Stimulated activated CD8-positive, alpha-beta memory T cell treated with anti-CD3 and anti-CD28 coated beads, Interleukin-7, amount 100 ng/mL, for 1 hour (primary cell): ENCODE measurements at places on chromosomes 1 and 21.

DNA sequence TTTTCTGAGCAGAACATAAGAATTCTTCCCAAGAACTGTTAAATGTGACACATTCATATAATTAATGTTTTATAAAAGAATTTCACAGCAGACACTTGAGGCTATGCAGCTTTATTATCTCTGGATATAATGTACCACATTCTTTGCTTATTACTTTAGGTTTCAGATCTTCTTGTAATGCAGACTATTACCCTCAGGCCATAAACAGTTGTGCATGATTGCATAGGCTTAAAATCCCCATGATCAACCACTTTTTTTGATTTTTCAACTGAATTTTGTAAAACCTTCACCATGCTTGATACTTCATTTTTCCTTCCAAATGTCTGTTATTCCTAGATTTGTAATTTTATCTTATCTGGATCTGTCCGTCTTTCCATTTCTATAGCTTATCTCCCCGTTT, 1355.7 kb downstream of the BRINP3 start:
- no peak for DNase-seq

- DNase-seq: no peak
These were observed 132.1 kb downstream of the RHOU start for GRCh38 chr1:228867108-228867950.

GRCh38 chr1:11298390-11299224, 25.6 kb downstream of the UBIAD1 start:
- no peak for DNase-seq

DNA sequence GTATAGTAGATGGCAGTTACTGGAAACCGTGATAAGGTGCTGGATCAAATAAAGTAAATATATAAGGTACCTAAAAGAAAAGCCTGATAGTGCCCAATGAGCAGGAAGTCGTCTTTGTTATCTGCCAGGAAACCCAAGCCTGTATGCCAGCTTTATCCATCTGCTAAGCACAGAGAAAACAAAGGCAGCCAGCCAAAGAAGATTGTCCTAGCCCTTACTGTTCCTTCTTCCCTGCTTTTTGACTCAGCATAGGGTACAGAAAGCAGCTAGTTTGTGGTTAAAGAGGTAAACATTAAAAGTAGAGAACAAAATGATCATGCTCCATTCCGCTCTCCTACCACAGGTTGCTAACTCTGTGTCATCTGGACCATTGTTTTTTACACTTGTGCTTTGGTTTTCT, 10.1 kb downstream of the KRTAP22-2 start:
- DNase-seq: no peak

DNA sequence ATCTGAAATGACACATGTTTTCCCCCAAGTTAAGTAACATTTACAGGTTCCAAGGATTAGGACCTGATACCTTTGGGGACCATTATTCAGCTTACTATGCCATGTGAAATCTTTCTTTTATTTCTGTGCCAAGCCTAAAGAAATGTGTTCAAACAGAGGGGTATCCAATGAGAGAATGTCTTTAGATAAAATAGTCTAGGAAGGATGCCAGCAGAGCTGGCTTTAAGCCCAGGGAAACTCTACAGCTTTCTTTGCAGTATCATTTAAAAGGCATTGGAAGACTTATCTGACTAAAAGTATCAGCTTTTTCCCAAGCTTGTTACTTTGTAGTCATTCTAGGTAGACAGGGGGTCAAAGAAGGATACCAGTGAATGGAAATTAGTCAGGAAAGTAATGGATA, 860.4 kb downstream of the PLA2G4A start:
- DNase-seq: no peak

DNA sequence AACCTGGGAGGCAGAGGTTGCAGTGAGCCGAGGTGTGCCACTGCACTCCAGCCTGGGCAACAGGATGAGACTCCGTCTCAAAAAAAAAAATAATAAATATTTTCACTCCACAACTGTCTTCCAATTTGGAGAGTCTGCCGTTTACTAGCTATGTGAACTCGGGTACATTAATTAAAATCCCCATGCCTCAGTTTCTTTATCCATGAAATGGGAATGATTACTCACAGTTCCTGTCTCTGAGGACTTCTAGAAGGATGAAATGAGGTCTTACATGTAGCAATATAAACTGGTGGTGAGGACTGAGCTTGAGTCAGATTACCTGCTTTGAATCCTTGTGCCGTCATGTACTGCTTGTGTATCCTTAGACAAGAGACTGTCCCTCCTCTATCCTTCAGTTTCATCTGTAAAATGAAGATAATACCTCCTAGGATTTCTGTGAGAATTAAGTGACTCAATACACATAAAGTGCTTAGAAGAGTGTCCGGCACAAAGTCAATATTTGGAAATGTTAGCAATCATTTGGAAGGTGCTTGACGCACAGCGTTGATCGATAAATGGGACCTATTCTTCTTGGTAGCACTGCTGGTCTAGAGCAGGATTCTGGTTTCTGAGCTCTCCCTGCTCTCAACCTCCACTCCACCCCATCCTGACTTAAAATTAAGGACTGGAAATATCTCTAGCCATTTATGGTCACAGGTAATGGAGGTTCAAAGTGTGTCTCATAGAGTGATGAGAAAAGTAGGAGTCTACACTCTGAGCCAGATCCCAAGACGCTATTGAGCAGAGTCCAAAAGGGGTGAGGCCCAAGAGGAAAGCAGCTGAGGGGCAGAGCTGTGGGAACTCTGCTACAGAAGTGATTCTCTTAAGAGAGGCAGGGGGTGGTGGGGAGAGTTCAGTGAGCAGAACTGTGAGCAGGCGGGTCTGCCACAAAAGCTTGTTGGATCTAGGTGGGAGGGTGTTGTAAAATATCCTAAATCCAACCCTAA, 11.6 kb upstream of the DDI2 start:
- DNase-seq: no peak

DNA sequence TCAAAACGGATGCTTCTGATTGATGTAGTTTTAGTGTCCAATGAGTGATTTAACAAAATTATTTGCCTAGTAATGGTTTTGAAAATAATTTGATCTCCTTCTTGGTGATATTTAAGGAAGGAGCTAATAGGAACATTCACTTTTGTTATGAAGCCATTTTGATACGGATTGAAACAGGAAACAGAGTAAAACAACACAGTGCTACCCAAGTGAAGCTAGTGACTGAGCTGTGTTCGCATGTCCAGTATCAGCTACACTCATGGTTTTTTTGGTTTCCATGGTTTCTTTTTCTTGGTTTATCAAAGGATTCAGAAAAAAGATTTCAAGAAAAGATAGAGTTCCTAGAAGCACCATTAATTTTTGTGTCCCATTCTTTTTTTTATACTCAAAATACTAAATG, 40.1 kb upstream of the PLEKHO1 start:
- DNase-seq: no peak

DNA sequence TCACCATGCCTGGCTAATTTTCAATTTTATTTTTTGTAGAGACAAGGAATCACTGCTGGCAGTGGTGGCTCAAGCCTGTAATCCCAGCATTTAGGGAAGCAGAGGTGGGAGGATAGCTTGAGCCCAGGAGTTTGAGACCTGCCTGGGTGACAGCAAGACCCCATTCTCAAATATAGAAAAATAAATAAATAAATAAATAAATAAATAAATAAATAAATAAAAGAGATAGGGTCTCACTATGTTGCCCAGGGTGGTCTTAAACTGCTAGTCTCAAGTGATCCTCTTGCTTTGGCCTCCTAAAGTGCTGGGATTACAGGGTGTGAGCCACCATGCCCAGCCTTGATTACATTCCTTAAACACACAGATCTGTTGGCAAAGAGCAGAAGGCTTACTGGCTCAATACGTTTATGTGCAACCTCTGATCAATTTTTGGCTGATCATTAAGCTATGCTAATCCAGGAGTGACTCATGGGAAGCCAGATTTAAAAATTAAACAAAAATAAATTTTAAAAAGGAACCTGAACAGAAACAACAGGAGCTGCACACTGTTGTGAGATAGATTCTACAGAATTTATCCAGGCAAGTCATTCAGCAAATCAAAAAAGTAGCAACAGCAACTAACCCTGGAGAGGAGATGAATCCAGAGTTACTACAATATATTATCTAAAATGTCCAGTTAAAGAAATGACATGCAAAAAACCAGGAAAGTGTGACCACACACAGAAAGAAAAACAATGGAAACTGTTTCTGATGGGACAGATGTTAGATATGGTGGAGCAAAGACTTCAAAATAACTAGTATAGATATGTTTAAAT, 79.4 kb downstream of the RPE65 start:
- DNase-seq: no peak
